ENCODE measurements at places on chromosomes 1 and 21.

GRCh38 chr1:213123536-213123935 lies 72.5 kb downstream of the RPS6KC1 start:
- DNase-seq, result no peak

DNA sequence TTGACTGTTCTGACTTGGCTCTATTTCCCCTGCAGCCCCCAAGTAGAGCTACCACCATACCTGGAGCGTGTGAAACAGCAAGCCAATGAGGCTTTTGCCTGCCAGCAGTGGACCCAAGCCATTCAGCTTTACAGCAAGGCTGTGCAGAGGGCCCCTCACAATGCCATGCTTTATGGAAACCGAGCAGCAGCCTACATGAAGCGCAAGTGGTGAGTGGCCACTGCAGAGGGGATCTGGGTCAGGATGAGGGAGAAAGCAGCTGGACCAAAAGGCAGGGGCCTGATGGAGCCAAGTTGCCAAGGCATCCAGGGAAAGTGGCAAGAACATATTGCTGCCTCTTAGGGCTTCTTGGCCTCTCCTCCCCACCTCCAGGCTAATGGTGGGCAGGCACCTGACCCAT lies 24.1 kb upstream of the TMEM222 start:
- no peak for DNase-seq

DNA sequence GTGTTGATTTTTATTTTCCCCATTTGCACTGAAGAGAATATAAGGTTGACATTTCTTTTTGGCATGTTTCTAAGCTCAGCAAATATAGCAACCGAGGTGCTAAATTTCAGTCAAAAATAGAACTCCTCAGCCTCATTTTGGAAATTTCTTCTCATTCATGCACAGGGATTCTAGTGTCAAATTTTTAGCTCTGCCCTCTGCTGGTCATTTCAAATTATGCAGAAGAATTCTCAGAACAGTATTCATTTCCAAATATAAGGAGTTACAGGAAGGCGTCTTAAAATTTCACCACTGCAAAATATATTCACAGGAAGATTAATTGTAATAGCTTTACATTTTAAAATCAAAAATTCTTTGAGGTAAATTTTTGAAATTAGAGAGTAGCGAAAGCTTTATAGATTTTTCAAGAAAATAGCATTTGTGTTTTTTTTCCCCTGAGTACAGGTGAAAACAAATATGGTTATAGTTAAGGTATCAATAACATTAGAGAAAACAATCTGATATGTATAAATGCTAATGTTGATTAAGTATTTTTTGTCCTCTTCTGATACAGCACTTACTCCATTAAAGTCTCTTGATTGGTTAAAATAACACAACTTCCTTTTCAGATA lies 57.9 kb downstream of the FMN2 start:
- DNase-seq, result no peak

DNA sequence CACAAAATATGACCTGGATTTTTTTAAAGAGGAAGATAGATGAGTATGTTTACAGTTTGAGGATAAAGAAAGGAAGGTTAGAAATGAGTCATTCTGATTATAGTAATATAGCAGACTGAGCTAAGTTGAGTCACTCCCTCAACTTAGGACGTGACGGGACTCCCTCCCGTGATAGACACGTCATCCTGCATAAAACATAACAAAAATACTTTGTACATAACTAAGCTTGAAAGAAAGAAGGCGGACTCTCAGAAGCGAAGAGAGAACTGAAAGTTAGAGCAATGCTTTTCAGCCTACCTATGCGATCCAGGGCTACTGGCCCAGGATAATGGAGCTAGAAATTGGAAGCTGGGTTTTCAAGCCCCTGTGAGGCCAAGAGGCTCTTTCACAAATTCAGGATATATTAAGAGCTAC lies 53.0 kb upstream of the DESI2 start:
- no peak for DNase-seq

DNA sequence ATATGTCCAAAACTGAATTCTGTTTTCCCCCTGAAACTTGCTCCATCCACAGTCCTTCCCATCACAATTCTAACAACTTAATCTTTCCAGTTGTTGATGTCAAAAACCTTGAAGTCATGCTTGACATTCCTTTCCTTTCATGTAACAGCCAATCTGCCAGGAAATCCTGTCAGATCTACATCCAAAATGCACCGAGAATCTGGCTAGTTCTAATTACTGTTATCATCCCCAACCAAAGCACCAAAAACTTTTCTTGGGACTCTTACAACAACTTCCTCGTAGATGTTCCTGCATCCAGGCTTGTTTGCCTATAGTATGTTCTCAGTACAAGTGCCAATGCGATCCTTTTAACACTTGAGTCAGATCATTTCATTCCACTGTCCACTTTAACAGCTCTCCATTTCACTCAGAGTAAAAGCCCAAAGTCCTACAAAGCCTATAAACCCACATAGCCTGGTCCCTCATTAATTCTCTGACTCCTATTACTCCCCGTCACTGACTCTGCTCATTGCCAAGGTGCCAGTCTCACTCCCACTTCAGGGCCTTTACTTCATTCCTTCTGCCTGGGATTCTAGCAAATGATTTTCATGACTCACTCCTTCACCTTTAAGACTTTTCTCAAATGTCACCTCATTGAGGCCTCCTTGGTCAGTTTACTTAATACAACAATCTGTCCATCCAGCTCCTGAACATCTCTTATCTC lies 493.2 kb upstream of the NFIA start:
- no peak for DNase-seq

GRCh38 chr1:51422367-51423072 lies 92.2 kb upstream of the TTC39A start:
- no peak for DNase-seq

DNA sequence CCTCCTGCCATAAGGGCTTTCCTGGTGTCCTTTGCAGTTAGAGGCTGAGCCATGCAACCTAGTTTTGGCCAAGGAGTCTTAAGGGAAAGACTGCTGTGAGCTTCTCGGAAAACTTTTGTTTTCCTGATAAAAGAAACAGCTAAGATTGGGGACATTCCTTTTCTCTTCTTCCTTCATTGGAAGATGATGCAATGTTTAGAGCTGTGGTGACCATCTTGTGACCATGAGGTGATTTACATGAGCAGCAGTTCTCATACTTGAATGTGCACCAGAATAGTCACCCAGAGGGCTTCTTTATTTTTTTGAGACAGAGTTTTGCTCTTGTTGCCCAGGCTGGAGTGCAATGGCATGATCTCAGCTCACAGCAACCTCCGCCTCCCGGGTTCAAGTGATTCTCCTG lies 20.4 kb upstream of the SMAP2 start:
- DNase-seq, result no peak

DNA sequence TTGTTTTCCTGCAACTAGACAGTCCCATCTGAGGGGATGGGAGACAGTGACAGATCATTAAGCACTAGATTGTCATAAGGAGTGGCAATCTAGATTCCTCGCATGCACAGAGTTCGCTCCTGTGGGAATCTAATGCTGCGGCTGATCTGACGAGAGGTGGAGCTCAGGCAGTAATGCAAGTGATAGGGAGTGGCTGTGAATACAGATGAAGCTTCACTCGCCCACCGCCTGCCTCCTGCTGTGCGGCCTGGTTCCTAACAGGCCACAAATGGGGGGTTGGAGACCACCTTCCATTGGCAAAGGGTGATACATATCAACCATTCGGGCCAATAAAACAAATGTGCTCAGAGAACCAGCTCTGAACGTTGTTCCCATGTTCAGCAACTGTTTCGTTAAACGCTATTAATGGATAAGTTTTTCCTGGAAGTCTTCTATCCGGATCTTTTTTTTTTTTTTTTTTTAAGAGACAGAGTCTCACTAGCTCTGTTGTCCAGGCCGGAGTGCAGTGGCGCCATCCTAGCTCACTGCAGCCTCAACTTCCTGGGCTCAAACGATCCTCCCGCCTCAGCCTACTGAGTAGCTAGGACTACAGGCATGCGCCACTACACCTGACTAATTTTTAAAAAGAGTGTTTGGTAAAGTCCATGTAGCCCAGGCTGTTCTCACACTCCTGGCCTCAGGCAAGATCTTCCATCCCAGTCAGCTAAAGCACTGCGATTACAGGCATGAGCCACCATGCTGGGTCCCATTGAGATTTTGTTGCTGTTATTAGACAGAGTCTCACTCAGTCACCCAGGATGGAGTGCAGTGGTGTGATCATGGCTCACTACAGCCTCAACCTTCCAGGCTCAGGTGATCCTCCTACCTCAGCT lies 8.7 kb upstream of the RSRP1 start:
- DNase-seq, result no peak

DNA sequence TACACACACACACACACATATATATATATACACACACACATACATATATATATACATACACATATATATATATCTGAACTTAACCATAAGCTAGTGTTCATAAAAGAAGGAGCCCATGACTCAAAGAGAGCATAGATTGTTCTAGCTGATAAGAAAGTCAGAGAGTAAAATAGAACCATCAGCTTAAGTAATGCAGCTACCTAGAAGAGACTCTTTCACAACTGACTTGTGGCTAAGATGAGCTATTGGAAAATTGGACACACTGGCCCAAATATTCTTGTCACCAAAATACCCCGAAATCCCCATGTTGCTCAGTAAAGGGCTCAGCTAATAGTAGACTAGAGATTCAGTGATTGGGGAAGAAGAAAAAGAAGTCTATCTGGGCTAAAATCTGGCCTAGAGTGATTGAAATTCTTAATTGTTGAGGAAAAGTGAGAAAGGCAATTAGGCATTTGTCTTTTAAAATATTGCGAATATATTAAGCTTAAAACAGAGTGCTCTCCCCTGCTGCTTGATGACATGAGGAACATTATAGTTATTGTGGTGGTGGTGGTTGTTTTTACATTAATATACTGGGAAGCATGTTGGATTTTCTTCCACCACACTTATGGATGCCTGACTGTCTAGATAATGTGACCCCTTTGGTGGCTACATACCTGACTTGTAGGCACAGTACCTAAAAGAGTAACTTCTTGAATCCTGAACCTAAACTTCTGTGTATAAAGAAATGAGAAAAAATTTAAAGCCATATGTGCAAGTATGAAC lies 6.3 kb downstream of the SLAMF1 start:
- DNase-seq, result no peak

- peak; percentile 64 for DNase-seq
These were observed 10.2 kb downstream of the MFN2 start for GRCh38 chr1:11990303-11991032.

DNA sequence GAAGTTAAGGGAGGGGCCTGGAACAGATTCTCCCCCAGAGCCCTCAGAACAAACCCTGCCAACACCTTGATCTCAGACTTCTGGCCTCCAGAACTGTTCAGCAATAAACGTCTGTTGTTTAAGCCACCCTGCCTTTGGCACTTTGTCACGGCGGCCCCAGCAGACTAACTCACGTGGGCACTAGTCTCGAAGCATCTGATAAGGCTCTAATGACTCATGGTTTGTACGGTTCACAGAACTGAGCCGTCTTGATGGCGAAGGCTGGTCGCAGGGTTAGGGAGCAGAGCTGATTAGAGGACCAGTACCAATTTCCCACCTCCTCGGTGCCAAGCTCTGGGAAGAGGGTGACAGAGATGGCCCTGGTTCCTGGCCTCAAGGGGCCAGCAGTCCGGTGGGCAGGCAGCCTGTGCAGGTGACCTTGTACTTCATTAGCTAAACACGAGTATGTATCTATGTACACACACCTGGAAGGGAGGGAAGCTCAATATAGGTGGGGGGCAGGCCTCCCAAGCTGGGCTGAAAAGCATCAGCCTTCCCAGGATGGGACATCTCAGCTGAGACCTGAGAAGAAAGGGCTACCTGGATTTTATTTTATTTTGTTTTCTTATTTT lies 112.8 kb downstream of the MRPS6 start:
- no peak for DNase-seq

GRCh38 chr1:9150582-9151327 lies 21.9 kb upstream of the GPR157 start:
- no peak for DNase-seq

DNA sequence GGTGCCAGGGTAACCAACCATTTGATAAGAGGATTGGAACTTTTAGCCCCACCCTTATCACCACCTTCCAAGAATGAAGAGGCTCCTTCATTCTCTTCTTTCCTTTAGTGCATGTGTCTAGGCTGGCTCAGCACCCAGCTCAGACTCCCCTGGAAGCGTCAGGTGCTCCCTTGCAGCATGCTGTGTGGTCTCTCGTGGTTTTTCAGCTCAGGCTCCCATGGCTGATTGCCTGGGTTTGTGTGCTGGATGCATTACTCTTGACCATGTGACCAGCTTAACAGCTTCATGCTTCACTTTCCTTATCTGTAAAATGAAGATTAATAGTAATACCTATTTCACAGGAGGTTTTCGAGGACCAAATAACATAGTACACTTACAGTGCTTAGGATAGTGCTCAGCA lies 198.4 kb downstream of the HHAT start:
- DNase-seq, result no peak

- peak; percentile 7 for DNase-seq
These were observed 184.7 kb upstream of the SGIP1 start for GRCh38 chr1:66349242-66349641.

- no peak for DNase-seq
These were observed 47.7 kb upstream of the PPM1J start for GRCh38 chr1:112762541-112763500.

DNA sequence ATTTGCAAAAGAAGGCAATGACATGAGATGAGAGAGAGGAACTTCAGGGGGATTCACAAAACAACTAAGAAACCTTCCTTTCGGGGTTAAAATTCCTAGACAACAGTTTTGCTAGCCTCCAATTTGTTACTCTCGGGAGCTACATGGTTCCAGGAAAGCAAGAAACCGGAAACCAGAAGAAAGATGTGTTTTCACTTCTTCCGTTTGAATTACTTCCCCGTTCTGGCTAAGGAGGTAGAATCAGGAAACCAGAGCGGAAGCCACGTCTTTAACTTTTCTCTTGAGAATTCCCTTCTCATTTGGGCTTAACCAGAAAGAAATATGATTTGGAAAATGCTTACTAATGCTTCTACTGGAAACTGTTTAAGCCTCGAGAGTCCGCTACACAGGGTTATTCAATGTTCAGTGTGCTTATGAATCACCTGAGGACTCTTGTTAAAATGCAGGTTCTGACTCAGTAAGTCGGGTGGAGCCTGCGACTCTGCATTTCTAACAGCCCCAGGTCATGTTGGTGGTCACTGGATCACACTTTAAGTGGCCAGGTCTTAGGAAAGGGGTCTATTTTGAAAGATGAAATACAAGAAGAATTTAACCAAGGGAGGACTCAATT lies 43.5 kb upstream of the MCOLN3 start:
- DNase-seq, result no peak

- DNase-seq, result no peak
These were observed 412 bp downstream of the GPR25 start for GRCh38 chr1:200873116-200873670.

- no peak for DNase-seq
These were observed 3.3 kb downstream of the AHDC1 start for GRCh38 chr1:27600498-27601175.

Data from NCI-H2029 (cell line).